ENCODE measurements at places on chromosomes 2 and 18.
A peak's percentile ranks its signal among the peaks of the same experiment; 100 is the strongest.

DNA sequence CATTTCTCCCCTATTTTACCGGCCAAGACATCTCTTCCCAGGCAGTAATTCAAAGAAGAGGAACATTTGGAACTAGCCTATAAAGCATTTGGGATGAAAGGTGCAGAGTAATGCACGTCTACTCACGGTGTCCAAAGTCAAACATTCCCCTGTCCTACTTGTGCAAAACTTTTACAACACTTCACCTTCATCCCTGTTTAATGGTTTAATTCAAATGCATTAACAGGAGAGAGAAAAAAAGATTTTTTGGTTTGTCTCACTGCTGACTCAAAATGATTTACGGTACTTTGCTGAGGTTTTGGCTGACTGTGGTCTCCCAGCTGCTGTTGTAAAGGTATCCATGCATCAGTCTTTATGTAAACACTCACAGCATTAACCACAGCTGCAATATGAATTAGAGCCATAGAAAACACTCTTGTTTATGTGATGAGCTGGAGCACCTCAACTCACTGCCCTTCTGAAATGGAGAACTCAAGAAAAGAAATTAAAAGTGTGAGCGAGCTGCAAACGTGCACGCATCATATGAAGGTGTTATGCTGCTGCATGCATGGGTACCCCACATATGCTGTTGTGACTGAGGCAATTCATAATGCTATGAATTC, 220.5 kb downstream of the PIEZO2 start:
- no peaks in the 10 kb centered on the region for H3K4me1 ChIP-seq
- no peaks in the 10 kb centered on the region for H3K27me3 ChIP-seq
- H3K27ac ChIP-seq = no peak overlapping the region

DNA sequence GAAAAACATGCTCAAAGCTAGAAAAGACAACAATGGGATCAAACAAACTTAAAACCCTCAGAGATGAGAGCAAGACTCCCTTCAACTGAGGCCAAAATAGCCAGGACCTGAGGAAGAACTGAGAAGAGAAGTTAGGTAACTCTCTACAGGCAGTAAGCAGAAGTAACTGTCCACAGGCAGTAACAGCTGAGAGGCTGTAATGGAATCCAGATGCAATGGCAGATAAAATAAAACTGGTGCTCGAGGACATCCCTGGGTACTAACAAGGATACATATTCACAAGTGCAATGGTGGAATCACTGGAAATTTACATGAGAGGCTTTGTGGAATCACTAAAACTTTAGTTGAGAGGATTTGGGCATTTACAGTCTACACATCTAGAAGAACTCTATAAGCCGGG, 30.4 kb upstream of the C2orf66 start:
- H3K36me3 ChIP-seq = peaks cover 74% of the 10 kb centered on the region
- H3K4me1 ChIP-seq = no peaks in the 10 kb centered on the region
- no peak overlapping the region for H3K27ac ChIP-seq
- no peaks in the 10 kb centered on the region for H3K27me3 ChIP-seq

DNA sequence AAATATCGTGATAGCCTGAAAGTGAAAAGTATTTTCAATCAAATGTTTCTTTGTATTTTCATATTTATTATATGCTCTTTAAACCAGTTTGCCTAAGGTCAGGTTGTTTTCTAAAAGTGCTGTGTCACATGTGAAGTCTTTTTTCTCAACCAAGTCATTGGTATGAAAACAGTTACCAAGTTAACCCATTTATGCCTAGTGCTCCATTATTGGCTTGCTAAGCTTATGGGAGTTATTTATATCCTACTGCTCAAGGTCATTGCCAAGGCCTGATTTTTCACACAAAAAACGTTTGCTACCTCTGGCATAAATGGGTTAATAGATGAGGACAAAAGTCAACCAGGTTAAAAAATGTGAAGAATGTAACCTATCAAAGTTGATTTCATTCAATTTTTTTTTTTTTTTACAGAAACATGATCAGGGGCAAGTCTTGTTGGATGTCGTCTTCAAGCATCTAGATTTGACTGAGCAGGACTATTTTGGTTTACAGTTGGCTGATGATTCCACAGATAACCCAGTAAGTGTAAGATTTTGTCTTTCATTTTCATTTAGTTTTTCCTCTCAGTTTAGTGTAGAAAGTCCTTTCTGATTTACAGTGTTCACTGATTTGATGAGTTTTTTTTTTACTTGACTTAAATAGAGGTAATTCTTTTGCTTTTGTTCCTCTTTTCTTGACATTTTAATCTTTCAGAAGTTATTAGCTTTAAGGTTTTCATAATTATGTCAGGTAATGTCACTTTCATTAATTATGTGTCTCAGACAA, 102.6 kb downstream of the PTPN4 start:
- no peak for DNase-seq
- no peaks in the 10 kb centered on the region for H3K27me3 ChIP-seq
- H3K27ac ChIP-seq = no peak overlapping the region
- no peaks in the 10 kb centered on the region for H3K4me1 ChIP-seq

DNA sequence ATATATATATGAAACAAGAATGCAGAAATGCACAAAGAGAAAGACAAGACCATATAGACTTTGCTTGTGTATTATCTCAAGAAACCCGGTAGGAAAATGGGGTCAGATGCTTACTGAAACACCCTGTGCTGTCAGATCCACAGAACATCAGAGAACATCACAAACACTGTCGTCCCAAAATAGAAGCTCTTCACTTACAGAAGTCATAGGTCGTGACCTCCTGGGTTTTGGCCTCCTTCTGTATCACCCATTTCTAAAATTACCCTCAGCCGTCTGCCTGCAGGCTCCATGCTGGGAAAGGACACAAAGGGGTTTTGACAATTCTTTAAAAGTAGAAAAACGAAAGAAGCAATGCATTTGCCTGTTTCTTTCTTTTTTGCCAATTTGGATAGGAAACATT, 137.9 kb downstream of the PAX3 start:
- no peaks in the 10 kb centered on the region for H3K4me1 ChIP-seq
- no peak for DNase-seq
- no peaks in the 10 kb centered on the region for H3K36me3 ChIP-seq
- no peaks in the 10 kb centered on the region for H3K27me3 ChIP-seq

DNA sequence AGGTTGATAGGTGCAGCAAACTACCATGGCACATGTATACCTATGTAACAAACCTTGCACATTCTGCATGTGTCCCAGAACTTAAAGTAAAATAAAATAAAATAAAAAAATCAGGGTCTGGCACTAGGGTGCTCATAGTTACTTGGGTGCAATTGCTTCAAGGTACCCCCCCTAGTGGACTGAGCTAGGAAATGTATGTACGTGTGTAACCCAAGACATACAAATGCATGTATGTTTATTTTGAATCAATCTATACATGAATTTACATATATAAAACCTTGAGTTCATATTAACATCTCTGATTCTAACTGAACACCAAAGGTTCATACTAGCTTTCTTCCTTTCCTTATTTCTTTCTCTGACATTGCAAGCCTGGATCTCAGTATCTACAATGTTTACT, 51.5 kb downstream of the USP37 start:
- no peaks in the 10 kb centered on the region for H3K4me1 ChIP-seq
- peaks cover 42% of the 10 kb centered on the region for H3K36me3 ChIP-seq
- H3K27ac ChIP-seq = no peak overlapping the region
- no peaks in the 10 kb centered on the region for H3K27me3 ChIP-seq
- no peak for DNase-seq

DNA sequence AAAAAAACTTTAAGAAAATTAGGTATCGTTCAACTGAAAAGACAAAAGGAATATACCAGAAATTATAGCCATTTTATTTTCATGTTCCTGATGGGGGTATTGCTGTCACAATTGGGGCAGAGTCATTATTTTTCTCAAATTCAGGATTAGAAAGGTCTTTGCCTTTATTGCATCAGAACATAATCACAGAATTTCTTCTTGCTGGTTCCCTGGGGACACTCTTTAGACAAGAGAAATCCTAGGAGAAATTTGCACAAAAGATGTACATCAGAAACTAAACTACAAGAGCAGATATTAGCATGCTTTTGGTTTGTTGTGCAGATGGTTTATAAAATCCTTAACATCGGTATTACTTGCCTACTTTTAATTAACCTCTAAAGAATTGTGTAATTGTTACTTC, 103.2 kb downstream of the NCOA1 start:
- H3K4me1 ChIP-seq = no peaks in the 10 kb centered on the region
- no peak overlapping the region for H3K4me3 ChIP-seq
- no peaks in the 10 kb centered on the region for H3K27me3 ChIP-seq
- no peaks in the 10 kb centered on the region for H3K36me3 ChIP-seq
- H3K27ac ChIP-seq = no peak overlapping the region

DNA sequence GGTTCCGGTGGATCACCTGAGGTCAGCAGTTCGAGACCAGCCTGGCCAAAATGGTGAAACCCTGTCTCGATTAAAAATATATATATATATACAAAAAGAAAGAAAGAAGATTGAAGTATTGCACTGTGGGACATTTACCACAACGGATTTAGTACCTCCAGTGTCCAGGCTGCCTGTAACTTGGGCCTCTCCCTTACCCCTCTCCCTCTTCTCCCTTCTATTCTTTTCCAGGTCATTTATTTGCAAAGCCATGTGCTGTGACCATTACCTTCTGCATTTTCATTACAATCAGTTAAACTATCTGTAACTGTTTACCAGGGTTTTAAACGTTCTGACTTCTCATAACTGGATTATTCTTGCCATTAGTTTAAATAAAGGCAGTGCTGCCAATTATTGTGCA, 400.9 kb upstream of the ZNF804A start:
- H3K4me3 ChIP-seq = no peak overlapping the region
- DNase-seq = no peak
- no peaks in the 10 kb centered on the region for H3K36me3 ChIP-seq
- no peaks in the 10 kb centered on the region for H3K27me3 ChIP-seq
- H3K4me1 ChIP-seq = no peaks in the 10 kb centered on the region

DNA sequence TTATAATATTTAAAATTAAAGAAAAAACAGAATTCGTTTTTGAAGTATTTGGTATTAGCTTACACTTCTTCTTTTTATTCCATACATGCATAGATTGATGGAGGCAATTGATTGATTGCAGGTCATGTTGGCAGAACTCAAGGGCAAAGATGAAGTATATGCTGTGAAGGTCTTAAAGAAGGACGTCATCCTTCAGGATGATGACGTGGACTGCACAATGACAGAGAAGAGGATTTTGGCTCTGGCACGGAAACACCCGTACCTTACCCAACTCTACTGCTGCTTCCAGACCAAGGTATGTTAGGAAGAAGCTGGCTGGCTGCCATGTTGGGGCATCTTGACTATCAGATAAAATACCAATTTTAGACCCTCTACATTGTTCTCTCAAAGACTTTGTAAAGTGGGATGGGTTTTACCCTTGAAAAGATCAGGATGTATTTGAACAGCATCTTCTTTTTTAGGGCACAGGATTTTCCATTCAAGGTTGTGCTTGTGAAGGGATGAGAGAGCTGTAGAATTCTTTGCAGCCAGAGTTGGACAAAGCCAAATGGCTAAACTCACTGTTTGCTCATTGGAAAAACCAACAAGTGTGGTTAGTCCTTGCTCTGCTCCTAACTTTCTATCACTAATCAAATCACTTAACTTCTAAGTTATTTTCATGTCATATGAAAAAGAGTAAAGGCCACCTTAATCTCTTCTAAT, 286.8 kb upstream of the EPAS1 start:
- H3K36me3 ChIP-seq = peaks cover 9% of the 10 kb centered on the region
- DNase-seq = no peak
- no peak overlapping the region for H3K27ac ChIP-seq
- no peaks in the 10 kb centered on the region for H3K27me3 ChIP-seq
- H3K4me1 ChIP-seq = no peaks in the 10 kb centered on the region
- no peak overlapping the region for H3K4me3 ChIP-seq

DNA sequence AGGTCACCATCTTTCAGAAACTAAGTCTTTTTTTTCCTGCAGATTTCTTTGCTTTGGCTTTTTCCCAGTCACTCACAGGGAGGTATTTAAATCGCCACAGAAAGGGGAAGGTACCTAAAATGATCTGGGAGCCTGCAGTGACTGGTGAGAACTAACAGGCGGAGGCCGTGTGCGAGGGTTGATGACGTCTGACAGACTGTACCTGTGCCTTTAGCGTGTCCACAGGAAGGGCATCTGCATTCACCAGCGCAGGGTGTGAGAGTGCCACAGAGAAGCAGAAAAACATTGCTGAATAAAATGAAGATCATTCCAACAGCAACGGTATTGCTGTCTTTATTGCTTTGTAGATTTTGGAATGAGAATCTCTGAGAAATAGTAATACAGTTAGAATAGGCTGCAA, 5.7 kb downstream of the CTDP1 start:
- peaks cover 45% of the 10 kb centered on the region for H3K4me1 ChIP-seq
- H3K36me3 ChIP-seq = peaks cover 36% of the 10 kb centered on the region
- no peak for DNase-seq
- H3K27me3 ChIP-seq = no peaks in the 10 kb centered on the region
- 0 out of 2 replicates have a peak overlapping the region, but pooled peaks have one; percentile 16 for H3K27ac ChIP-seq
- H3K4me3 ChIP-seq = no peak overlapping the region

GRCh38 chr2:216970359-216970915, 110.6 kb upstream of the TNP1 start:
- no peak overlapping the region for H3K27ac ChIP-seq
- no peaks in the 10 kb centered on the region for H3K36me3 ChIP-seq
- peaks cover 15% of the 10 kb centered on the region for H3K27me3 ChIP-seq
- H3K4me3 ChIP-seq = no peak overlapping the region
- no peak for DNase-seq
- no peaks in the 10 kb centered on the region for H3K4me1 ChIP-seq

DNA sequence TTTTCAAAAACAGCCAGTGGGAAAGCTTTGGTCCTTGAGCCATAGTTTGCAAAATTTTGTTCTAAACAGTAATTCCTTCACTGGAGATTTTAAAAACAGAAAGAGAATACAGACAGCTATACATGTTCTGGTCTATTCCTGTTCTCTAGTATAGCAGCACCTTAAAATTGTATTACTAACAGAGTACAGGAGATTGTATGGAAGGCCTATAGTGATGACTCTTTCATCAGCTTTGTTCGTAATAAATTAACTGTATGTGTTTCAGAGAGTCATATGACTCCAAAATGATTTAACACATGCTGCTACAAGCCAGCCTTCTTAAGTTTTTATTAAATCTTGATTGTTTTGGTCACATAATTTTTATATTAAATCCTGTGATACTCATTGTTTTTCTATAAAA, 1124.6 kb upstream of the FAM98A start:
- H3K36me3 ChIP-seq = no peaks in the 10 kb centered on the region
- H3K27me3 ChIP-seq = no peaks in the 10 kb centered on the region
- no peaks in the 10 kb centered on the region for H3K4me1 ChIP-seq
- no peak for DNase-seq
- no peak overlapping the region for H3K27ac ChIP-seq

DNA sequence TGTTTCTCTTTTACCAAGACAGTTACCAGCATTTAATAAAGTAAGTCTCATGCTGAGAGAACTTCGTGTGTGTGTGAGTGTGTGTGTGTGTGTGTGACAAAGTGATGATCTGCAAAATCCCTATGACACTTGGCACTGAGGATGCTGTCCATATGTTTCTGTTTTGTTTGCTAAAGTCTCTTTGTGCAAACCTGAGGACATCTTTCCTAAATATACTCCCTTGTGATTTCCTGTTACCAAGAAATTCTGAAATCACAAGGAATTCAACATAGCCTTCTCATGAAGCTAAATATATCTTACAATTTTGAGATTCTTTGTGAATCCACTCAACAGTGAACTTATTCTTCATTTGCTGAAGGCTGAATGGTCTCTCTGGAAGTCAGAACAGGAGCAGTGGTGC, 1359.7 kb upstream of the NRXN1 start:
- no peak overlapping the region for H3K27ac ChIP-seq
- no peaks in the 10 kb centered on the region for H3K4me1 ChIP-seq
- H3K36me3 ChIP-seq = no peaks in the 10 kb centered on the region
- H3K4me3 ChIP-seq = no peak overlapping the region
- no peaks in the 10 kb centered on the region for H3K27me3 ChIP-seq

- peaks cover 25% of the 10 kb centered on the region for H3K36me3 ChIP-seq
- peaks cover 3% of the 10 kb centered on the region for H3K4me1 ChIP-seq
- no peak overlapping the region for H3K4me3 ChIP-seq
- DNase-seq = no peak
Observed at GRCh38 chr2:30162806-30163205, 16.0 kb downstream of the YPEL5 start.
